Kidney tubule cell (primary cell): ENCODE measurements at places on chromosomes 2 and 18.

DNA sequence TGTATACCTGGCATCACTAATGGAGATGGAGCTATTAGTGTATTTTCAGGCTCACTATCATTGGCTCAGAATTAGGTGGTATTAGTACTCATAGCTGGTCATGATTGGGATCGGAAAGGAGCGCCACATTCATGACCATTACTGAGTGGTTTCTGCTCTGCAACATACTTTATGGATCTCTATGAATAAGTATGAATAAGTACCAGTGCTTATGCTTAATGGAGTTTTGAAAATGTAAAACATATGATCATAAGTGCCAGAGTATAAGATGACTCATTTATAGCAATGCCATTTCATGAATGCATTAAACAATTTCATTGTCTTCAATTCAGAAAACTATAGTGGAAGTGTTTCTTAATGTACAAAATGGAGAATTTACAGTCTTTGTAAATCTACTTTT lies 156.7 kb downstream of the GALNT3 start:
- no peak for DNase-seq

DNA sequence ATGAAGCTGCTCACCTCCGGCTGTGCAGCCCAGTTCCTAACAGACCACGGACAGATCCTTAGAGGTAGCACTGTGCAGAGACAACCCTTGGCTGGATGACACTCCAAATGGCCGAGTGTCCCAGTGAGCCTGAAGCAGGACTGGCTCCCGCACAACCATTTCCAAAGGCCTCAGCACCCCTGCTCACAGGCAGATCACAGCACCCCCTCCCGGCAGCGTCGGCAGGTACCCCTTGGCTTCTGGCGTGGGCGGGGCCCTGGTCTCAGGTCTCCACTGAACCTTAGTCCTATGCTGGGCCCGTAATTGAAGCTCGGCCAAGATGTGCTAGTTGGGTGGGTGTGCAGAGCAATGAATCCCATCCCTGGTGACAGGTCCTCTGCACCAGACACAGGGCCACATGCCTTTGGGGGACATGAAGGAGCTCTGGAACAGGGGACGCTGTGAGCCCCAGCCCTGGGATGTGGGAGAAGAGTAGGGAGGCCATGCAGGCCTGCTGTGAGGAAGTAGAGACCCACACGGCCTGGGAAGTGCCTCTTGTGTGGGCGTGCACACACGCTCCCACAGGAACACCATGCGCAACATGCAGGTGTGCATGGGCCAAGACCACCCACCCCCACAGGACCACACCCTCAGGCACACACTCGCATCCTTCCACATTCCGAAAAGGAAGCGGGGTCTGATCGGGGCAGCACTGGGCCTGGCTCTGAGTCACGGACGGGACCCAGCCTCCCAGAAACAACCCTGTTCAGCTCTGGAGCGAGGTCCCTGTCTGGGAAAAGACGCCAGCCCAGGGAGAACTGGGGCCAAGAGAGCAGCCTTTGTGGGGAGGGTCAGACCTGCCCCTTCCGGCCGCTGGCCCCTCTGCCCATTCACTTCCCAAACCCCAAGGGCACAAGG lies 2.8 kb downstream of the DUSP2 start:
- DNase-seq, result no peak

GRCh38 chr18:68427951-68428401 lies 286.9 kb downstream of the TMX3 start:
- DNase-seq, result peak; percentile 83

DNA sequence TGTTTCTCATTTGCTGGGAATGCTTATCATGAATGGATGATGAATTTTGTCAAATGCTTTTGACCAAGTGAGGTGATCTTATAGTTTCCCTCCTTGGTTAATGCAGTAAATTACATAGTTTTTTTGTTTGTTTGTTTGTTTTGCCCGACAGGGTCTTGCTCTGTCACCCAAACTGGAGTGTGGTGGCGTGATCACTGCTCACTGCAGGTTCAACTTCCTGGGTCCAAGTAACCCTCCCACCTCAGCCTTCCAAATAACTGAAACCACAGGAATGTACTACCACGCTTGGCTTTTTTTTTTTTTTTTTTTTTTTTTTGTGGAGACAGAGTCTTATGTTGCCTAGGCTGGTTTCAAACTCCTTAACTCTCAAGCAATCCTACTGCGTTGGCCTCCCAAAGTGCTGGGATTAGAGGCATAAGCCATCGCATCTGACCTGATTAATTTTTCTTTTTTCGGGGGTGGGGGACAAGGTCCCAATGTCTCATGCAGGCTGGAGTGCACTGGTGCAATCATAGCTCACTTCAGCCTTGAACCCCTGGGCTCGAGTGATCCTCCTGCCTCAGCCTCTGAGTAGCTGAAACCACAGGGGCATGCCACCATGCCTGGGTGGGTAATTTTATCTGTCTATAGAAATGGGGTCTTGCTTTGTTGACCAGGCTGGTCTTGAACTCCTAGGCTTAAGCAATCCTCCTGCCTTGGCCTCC lies 48.6 kb downstream of the SMAD2 start:
- DNase-seq, result peak; percentile 88

GRCh38 chr18:36297417-36298125 lies at the start of gene FHOD3:
Gene FHOD3 (plus strand): TSS chr18:36297713. CDS start chr18:36297836, 123 bp downstream.
- DNase-seq, result peak; percentile 85

DNA sequence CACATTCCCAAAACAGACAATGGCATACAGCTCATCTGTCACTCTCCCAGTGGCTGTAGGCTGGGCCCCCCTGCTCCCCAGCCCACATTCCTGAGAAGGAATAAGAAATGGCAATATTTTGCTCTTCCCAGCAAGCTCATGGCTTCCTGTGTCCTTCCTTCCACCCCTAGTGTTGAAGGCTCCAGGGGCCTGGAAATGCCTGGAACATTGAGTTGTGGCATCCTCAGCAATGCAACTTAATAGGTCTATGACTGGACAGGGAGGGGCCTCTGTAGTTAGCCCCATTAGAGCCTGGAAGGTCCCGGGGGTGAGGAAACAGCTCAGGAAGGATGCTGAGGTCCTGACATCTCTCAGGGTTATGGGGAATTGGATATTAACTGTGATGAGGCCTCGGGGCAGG lies 3.3 kb downstream of the KIF3C start:
- peak; percentile 44 for DNase-seq

GRCh38 chr18:20996418-20996817 lies 115.2 kb downstream of the ROCK1 start:
- DNase-seq, result no peak
